ENCODE measurements at places on chromosomes 13 and 19. TPM values are rescaled to one million over a fixed set of nuclear protein-coding genes. Genes with fewer than 3 reads are reported as not detected.

Gene EDNRB
- total RNA-seq = under 0.01 TPM

Gene ZNF418
- total RNA-seq = 4.2 TPM

Gene ZNF317
- total RNA-seq = 17.6 TPM

Gene HIPK4
- total RNA-seq = 0.28 TPM

Gene KLK15
- total RNA-seq = not detected

Gene CADM4
- total RNA-seq = 1.7 TPM

Gene CEACAM3
- not detected for total RNA-seq

Gene FSD1
- total RNA-seq = 17.4 TPM

Gene PEAK3
- under 0.01 TPM for total RNA-seq

Gene SLC1A6
- not detected for total RNA-seq

Gene EEF1AKMT1
- total RNA-seq = 10.6 TPM

Gene VMAC
- 1.7 TPM for total RNA-seq

Gene IGFL2
- total RNA-seq = not detected

GRCh38 chr13:100434010-100434763 lies 154.4 kb downstream of the GGACT start:
- H3K27me3 ChIP-seq = no peaks in the 10 kb centered on the region
- no peak overlapping the region for H3K4me3 ChIP-seq
- DNase-seq = peak; percentile 68
- H3K27ac ChIP-seq = peak overlapping the region; percentile 14
- H3K4me1 ChIP-seq = peaks cover 11% of the 10 kb centered on the region

GRCh38 chr19:50556282-50557008 lies 11.8 kb downstream of the LRRC4B start:
- no peaks in the 10 kb centered on the region for H3K4me1 ChIP-seq
- H3K27me3 ChIP-seq = peaks cover 30% of the 10 kb centered on the region
- DNase-seq = peak; percentile 59
- no peak overlapping the region for H3K27ac ChIP-seq
- peak overlapping the region; percentile 76 for H3K4me3 ChIP-seq

DNA sequence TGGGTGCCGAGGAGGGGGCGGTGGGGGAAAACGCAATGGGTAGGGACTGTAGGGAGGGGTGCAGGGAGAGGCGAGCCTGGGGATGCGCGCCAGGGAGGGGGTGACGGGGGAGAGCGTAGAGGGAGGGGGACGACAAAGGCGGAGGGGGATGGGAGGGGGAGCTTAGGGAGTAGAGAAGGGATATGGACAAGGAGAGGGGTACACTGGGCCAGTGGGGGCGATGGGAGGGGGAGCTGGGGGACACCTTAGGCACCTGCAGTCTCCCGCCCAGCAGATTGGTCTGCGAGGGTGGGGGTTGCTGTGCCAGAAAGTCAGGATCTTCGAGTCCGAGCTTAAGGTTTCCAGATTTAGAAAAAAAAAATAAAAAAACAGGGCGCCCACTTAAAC lies 15.7 kb downstream of the CCDC124 start:
- H3K4me1 ChIP-seq = peaks cover 5% of the 10 kb centered on the region
- H3K27ac ChIP-seq = no peak overlapping the region
- H3K4me3 ChIP-seq = peak overlapping the region; percentile 56

GRCh38 chr19:11173516-11174155 lies 18.1 kb upstream of the SPC24 start:
- no peaks in the 10 kb centered on the region for H3K27me3 ChIP-seq
- no peak for DNase-seq
- H3K27ac ChIP-seq = no peak overlapping the region
- H3K36me3 ChIP-seq = peaks cover 84% of the 10 kb centered on the region
- H3K4me1 ChIP-seq = 0 out of 2 replicates have a peak, but pooled peaks cover 1% of the 10 kb centered on the region

- no peaks in the 10 kb centered on the region for H3K27me3 ChIP-seq
- no peak overlapping the region for H3K27ac ChIP-seq
- H3K4me1 ChIP-seq = peaks cover 30% of the 10 kb centered on the region
- no peak overlapping the region for H3K4me3 ChIP-seq
- DNase-seq = peak; percentile 49
- H3K36me3 ChIP-seq = peaks cover 4% of the 10 kb centered on the region
These were observed 11.9 kb downstream of the ZNF787 start for GRCh38 chr19:56109226-56109625.

DNA sequence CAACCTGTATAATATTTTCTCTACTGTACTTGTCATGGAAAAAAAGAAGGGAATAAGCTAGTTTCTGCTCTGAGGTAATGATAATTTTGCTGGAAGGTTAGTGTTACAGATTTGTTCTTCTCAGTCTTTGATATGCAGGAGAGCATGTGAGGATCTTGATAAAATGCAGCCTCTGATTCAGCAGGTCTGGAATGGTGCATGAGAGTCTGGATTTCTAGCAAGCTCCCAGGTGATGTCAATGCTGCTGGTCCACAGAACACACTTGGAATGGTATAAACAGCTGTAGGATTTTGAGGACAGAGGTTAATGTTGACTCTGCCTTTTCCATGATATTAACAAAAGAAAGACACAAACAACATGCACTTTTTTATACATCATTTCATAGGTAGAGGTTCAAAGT lies 173.6 kb downstream of the NDFIP2 start:
- H3K27ac ChIP-seq = no peak overlapping the region
- no peaks in the 10 kb centered on the region for H3K4me1 ChIP-seq
- no peak overlapping the region for H3K4me3 ChIP-seq
- H3K27me3 ChIP-seq = no peaks in the 10 kb centered on the region

DNA sequence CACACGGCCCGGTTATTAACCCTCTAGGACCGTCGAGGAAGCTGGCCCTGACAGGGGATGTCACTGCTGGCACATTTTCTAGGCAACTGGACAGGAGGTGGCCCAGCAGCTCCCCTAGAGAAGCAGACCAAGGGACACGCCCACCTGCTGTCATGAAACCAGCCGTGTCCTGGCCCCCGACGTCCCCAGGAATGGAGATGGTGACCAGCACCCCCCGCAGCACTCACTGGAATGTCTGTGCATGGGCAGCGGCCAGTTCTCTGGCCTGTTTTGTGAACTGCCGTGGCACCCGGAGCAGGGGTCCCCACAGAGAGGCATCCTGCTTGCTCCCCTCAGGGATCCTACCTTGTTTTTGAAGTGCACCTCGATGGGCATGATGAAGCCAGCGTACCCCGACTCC lies 17.9 kb downstream of the MLLT1 start:
- DNase-seq = no peak
- H3K27ac ChIP-seq = no peak overlapping the region
- H3K4me3 ChIP-seq = no peak overlapping the region

DNA sequence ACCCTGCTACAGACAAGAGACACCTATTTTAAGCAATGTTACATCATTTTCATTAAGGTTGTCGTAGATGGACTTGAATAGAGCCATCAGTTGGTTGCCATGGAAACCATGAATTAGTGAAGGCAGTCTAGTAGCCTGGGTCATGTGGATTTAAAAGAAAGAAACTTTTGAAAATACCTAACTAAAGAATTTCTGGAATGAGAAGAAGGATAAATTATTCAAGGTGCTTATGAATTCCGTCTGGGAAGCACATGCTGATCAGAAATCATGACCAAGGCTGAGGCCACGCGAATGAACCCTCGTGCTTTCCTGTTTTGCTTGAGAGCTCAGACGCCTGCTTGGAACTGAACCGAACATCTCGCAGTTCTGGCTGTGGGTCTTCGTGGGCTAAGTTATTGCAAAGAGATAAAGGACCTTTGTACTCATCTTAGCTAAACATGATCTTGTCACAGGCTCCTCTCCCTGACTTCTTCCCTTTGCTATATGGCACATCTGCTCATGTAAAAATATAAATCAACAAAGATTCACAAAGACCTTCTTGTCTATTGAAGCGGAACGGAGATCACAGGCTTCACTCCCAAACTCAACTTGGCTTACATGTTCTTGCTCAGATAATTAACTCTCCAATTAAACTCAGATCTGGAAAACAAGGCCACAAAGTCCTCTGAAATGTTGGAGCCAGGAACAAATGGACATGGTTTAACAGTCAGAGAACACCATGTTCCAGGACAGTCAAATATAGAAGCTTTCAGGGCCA lies 140.2 kb downstream of the NUFIP1 start:
- H3K27ac ChIP-seq = no peak overlapping the region
- no peak overlapping the region for H3K4me3 ChIP-seq
- H3K27me3 ChIP-seq = no peaks in the 10 kb centered on the region
- H3K4me1 ChIP-seq = no peaks in the 10 kb centered on the region

DNA sequence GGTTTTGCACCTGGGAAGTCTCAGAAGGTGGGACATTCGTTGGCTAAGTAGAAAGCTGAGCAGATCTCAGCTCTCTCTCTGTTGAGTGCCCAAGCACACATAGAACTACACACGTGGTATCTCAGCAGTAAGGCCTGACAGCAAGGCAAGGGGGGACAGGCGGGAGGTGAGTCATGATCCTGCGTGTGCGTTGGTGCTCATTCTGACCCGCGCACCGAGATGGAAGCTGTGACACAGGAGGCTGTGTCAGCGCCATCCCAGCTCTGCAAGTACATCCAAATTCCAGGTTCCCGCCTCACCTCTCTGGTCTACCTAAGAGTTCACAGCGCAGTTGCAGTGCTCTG lies 135.7 kb downstream of the USP12 start:
- 0 out of 2 replicates have a peak overlapping the region, but pooled peaks have one; percentile 25 for H3K27ac ChIP-seq
- no peak overlapping the region for H3K4me3 ChIP-seq
- DNase-seq = peak; percentile 56
- peaks cover 23% of the 10 kb centered on the region for H3K4me1 ChIP-seq
- no peaks in the 10 kb centered on the region for H3K36me3 ChIP-seq
- H3K27me3 ChIP-seq = no peaks in the 10 kb centered on the region

DNA sequence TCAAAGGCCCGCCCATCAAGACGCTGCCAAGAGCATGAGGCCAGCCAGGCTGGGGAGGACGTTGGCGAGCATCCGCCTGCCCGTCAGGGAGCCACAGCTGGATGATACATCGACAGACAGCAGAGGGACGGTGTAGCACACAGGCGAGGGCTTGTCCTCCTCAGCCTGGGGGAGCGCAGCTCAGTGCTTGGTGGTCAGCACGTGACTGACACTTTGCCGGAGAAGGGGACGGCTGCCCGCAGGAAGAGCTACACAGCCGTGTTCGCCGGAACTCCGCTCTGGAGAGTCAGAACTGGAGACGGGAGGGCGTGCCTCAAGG lies 34.1 kb downstream of the CSNK1G2 start:
- no peak overlapping the region for H3K27ac ChIP-seq
- no peaks in the 10 kb centered on the region for H3K4me1 ChIP-seq

DNA sequence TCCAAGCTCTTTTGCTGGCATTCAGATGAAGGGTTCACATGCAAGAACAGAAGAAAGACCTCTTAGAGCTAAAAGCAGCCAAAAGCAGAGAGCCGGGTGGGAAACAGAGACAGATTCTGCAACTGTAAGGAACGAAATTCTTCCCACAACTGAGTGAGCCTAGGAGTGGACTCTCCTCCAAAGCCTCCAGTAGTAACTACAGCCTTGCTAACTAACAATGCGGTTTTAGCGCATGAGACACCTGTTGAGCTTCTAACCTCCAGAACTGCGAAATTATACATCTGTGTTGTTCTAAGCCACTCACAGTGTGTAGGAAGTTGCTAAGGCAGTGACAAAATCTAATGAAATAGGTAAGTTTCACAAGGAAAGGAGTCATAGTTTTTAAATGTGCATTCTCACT lies 98.1 kb upstream of the SLITRK1 start:
- H3K4me3 ChIP-seq = no peak overlapping the region
- peak; percentile 0 for DNase-seq
- H3K4me1 ChIP-seq = no peaks in the 10 kb centered on the region
- H3K27ac ChIP-seq = no peak overlapping the region
- H3K27me3 ChIP-seq = no peaks in the 10 kb centered on the region

- no peak for DNase-seq
- H3K4me1 ChIP-seq = no peaks in the 10 kb centered on the region
- H3K27ac ChIP-seq = no peak overlapping the region
- H3K27me3 ChIP-seq = peaks cover 2% of the 10 kb centered on the region
These were observed 32.8 kb downstream of the ATP12A start for GRCh38 chr13:24713022-24713421.

DNA sequence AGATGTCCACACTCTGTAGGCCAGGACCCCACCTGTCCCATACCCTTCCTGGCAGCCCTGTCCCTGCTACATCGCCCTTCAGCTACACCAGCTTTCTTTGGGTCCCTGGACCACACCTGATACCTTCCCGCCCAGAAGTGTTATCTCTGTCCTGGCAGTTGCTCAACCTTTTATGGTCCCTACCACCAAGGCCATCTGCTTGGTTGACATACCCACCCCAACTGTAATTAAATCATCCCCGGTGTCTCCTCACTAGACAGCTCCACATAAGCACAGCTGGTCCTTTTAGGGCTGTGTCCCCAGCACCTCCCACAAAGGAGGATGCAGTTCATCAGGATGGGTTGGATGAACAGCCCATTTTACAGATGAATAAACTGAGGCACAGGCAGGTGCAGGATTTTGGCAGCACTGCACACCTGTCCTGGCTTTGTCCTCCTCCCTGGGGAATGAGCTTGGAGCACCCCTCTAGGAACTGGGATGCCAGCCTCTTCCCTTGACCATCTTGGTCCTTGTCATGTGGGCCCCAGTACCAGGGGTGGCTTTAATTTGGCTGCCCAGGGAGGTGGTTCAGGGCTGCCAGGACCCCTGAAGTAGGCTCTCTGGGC lies 12.9 kb downstream of the NACC1 start:
- H3K27ac ChIP-seq = no peak overlapping the region
- H3K4me3 ChIP-seq = no peak overlapping the region
- H3K36me3 ChIP-seq = peaks cover 16% of the 10 kb centered on the region
- no peak for DNase-seq
- peaks cover 13% of the 10 kb centered on the region for H3K4me1 ChIP-seq

GRCh38 chr13:99159331-99160061 lies 41.2 kb upstream of the UBAC2 start:
- DNase-seq = no peak
- peaks cover 23% of the 10 kb centered on the region for H3K27me3 ChIP-seq
- H3K36me3 ChIP-seq = no peaks in the 10 kb centered on the region
- no peaks in the 10 kb centered on the region for H3K4me1 ChIP-seq
- no peak overlapping the region for H3K4me3 ChIP-seq
- no peak overlapping the region for H3K27ac ChIP-seq

GRCh38 chr19:5001615-5002014 lies 32.7 kb downstream of the KDM4B start:
- no peak overlapping the region for H3K4me3 ChIP-seq
- no peak overlapping the region for H3K27ac ChIP-seq
- H3K4me1 ChIP-seq = no peaks in the 10 kb centered on the region
- DNase-seq = peak; percentile 71

GRCh38 chr19:15622991-15623390 lies 8.0 kb downstream of the CYP4F8 start:
- no peak overlapping the region for H3K27ac ChIP-seq
- H3K27me3 ChIP-seq = no peaks in the 10 kb centered on the region
- H3K4me3 ChIP-seq = no peak overlapping the region
- DNase-seq = no peak

Data from IMR-90 (cell line).